Forelimb muscle (tissue), 1 donor: ENCODE measurements at places on chromosomes 16 and 17. TPM values are rescaled to one million over a fixed set of nuclear protein-coding genes. Genes with fewer than 3 reads are reported as not detected.

The CHST6 gene
- polyA plus RNA-seq: 2.1 TPM

The KCNJ18 gene
- not detected for polyA plus RNA-seq

The RAB26 gene
- 1.0 TPM for polyA plus RNA-seq

The TMEM92 gene
- 0.76 TPM for polyA plus RNA-seq

The TNK1 gene
- 0.71 TPM for polyA plus RNA-seq

GRCh38 chr17:47785538-47786123 is 36.0 kb downstream of the OSBPL7 start:
- DNase-seq: no peak

The DHRS7C gene
- polyA plus RNA-seq: 110 TPM

DNA sequence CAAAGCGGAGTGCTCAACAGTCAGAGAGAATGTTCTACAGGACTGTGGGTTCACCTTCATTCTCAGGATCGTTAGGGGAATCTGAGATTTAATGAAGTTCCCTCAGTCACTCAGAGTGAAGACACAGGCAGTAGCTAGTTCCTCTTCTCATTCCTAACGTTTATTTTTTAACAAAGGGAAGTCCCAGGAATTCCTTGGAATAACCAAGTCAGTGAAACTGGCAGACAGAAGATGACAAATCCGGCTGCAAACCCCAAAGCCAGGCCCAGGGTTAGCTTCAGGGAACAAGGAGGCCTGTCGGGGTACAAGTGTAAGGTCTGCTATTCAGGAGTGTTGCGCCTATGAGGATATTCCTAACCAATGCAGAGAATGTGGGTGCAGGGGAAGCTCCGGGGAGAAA is 42.0 kb downstream of the COTL1 start:
- no peak for DNase-seq

- DNase-seq: no peak
Observed at GRCh38 chr17:6454495-6455320, 10.5 kb downstream of the PIMREG start.

GRCh38 chr16:83850947-83851346 is 43.2 kb downstream of the HSBP1 start:
- no peak for DNase-seq

The TBC1D3C gene
- polyA plus RNA-seq: not detected

DNA sequence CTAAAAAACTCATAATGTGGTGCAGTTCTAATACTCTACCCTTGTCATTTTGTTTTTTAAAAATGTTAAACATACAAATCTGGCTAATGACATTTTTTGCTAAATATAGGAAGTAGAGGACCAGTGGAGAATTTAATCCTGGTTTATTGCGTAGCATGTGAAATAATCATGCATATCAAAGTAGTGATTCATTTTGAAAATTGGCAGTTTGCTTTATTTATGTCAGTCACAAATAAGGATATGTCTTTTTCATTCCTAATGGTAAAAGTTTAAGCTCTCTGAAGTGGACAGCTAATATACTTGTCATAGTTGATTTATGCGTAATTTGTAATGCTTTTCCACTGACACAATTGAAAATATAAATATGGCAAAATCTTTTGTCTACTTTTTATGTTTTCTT is 224.2 kb downstream of the BCAS3 start:
- no peak for DNase-seq

GRCh38 chr16:23710008-23710407 is 3.0 kb downstream of the ERN2 start:
- no peak for DNase-seq

GRCh38 chr16:88442383-88442726 is 10.7 kb upstream of the ZFPM1 start:
- DNase-seq: no peak

- DNase-seq: no peak
Observed at GRCh38 chr16:89556750-89557689, 3.5 kb upstream of the RPL13 start.

DNA sequence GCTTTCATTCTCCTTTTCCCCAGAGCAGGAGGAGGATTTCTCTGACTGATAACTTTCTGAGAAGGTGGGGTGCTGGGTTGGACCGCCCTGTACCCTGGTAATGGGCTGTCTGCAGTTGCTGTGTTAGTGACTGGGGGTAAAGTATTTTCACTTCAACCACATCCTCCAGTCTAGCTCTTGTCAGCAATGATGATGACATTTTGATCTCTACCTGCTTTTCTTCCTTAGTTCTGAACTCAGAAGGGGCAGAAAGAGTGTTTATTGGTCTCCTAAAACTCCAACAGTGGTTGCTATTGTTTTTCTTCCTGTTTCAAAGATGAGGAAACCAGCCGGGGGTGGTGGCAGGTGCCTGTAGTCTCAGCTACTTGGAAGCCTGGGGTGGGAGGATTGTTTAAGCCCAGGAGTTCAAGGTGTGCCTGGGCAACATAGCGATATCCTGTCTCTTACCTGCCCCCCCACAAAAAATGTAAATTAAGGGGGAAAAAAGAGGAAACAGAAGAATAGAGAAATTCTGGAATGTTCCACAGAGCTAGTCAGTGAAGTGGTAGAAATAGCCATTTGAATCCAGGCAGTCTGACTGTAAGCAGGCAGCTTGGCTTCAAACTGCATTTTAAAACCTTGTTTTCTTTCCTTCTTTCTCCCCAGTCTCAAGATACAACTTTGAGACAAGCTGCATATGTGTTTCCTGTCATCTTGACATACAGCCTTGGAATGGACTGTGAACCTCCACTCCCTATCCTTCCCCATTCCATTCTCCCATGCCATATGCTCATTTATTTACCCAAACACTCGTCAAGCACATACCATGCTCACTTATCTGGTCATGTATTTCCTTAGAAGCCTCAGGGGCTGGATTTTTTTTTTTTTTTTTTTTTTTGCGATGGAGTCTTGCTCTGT is 3.3 kb upstream of the N4BP1 start:
- DNase-seq: no peak

The CTDNEP1 gene
- 187 TPM for polyA plus RNA-seq

- DNase-seq: no peak
Observed at GRCh38 chr16:48052731-48053417, 102.9 kb downstream of the ABCC12 start.

DNA sequence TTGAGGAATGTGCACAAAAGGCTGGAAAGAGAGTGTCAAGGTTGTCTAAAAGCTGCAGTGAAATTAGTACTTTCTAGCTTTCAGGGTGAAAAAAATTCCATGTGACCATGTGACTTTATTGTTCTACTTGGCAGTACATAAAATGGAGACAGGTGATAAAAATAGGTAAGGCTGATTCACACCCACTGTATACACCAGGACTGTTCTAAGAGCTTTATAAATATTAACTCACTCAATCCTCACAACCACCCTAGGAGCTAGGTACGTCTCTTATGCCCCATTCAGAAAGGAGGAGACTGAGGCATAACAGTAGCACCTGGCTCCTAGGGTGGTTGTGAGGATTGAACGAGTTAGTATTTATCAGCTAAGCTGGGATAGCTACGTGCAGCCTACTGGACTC is 28.2 kb upstream of the DNAH17 start:
- DNase-seq: no peak

DNA sequence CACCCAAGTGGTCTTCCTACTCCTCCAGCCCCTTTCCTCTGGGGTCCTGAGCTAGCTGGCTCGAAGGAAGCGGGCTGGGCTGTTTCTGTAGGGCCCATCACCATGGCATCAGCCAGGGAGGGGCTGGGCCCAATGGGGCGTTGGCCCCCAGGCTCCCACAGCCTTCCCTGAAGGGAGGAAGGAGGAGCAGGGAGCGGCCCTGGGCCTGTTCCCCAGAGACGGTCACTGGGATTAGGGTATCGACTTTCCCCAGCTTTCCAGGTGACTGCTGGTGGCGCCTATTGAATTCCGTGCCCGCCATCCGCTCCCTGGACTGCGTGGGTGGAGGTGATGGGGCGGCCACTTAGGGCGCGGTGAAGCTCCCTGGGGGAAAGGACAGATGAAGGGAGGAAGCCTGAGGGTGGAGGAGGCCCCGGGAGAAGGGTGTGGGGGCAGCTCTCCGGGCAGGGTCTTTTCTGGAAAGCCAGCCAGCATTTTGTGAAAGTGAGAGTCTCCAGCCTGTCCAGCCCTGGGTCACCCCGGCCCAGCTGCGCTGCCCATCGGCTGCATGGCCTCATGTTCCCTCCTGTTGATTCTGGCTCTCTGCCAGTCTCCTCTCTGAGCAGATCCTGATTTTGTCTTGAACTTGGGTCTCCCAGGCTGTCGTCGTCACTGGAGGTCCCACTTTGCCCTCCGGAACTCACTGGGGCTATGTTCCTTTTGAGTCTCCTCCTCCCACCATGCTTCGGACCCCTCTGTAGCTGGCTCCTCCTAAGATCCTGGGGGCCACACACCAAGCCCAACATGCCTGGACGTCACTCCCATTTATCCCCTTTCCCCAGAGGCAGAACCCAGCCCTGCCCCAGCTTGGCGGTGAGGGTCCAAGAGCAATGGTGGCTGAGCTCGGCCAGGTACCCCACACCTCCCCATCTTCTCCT is 9.8 kb downstream of the NHERF1 start:
- DNase-seq: no peak

DNA sequence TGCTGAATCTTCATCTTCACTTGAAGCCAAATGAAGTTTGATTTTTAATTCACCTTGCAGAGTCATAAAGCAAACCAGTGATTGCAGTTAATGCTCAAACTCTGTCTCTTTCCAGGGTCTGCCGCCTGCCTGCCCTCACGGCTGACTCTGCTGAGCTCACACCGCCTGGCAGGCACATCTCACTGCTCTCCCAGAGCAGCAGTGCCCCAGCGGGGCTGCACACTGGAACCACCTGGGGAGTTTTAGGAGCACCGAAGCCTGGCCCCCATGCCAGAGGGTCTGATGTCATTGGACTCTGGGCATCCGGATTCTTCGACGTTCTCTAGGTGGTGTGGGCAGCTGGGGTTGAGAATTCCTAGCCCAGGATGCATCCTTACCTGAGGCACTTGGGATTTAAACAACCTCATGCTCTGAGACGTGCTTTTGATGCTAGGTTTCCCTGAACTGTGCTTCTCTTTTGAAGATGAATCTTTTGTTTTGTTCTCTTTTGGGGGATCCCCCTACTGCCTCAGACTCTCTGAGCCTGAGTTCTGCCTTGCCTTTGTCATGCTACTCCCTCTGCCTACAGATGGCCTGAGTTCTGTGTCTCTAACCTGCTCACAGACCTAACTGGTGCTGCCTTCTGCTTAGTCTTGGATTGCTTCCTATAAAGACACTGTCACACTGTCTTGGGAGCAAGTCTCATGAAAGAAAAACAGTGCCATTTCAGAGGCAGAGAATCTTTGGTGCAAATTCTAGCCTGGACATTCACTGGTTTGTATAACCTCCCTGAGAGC is 438.1 kb upstream of the CCL2 start:
- DNase-seq: no peak
